ENCODE measurements at places on chromosomes 11 and 22. TPM values are rescaled to one million over a fixed set of nuclear protein-coding genes. Genes with fewer than 3 reads are reported as not detected.

RFPL3 gene
- not detected for polyA plus RNA-seq

DNA sequence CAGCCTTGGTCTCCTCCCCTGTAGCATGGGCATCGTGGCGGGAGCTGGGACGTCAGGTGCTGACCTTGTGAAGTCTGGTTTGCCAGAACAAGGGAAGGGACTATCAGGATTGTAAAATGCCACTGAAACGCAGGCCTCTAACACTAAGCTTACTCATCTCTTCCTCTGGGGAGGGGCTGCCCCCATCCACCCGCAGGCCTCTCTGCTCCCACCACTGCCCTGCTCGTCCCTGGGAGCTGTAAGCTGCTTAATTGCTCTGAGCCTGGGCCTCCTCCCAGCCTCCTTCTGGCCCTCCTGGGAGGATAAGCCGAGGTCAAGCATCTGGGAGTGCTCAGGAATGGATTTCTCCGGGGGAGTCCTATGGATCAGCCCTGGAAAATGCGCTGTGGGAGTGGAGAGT is 8.4 kb downstream of the SHISAL1 start:
- peaks cover 22% of the 10 kb centered on the region for H3K27me3 ChIP-seq
- peaks cover 12% of the 10 kb centered on the region for H3K4me1 ChIP-seq
- DNase-seq = no peak
- no peak overlapping the region for H3K4me3 ChIP-seq
- H3K36me3 ChIP-seq = no peaks in the 10 kb centered on the region
- H3K27ac ChIP-seq = no peak overlapping the region

DNA sequence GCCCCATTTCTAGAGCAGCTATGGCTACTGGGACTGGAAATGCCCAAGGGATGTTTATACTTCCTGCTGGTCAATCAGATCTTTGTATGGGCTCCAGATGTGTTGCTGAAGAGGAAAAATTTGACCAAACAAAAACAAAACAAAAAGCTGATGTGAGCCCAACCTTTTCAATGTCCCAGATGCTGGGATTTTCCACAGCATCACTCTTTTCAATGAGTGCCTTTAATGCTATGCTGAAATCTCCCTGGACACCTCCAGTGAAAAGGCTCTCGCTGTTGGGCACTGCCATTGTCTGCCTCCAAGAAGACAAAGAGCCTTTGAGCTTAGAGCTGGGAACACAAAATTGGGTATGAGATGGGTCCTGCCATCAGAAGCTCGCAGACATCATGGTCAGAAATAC is 671.9 kb downstream of the NTM start:
- H3K4me1 ChIP-seq = peaks cover 7% of the 10 kb centered on the region
- H3K27me3 ChIP-seq = no peaks in the 10 kb centered on the region
- H3K4me3 ChIP-seq = no peak overlapping the region
- DNase-seq = no peak
- H3K27ac ChIP-seq = no peak overlapping the region

SORL1 gene
- 46.1 TPM for polyA plus RNA-seq

- H3K36me3 ChIP-seq = no peaks in the 10 kb centered on the region
- no peak overlapping the region for H3K27ac ChIP-seq
- no peak overlapping the region for H3K4me3 ChIP-seq
These were observed 886 bp downstream of the SHISA8 start for GRCh38 chr22:41913842-41914534.

DNA sequence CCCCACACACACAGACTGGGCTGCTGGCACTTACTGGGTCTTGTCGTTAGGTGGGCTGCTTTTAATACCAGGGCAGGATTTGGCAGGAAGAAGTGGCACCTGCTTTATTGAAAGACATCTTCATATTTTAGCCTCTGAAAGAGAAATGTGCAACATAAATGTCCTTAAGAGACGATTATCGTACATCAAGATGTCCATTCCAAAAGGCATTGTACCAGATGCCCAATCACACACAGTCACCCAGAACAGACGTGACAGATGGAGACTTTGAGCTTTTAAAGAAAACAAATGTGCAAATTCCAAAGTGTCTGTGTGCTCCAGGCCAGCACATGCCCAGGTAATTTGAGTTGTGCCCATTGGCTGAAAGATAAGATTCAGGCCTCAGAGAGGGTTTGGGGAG is 155.7 kb downstream of the RRAS2 start:
- DNase-seq = no peak
- no peaks in the 10 kb centered on the region for H3K4me1 ChIP-seq
- H3K27me3 ChIP-seq = no peaks in the 10 kb centered on the region
- H3K4me3 ChIP-seq = no peak overlapping the region

OR2AG1 gene
- polyA plus RNA-seq = not detected

DNA sequence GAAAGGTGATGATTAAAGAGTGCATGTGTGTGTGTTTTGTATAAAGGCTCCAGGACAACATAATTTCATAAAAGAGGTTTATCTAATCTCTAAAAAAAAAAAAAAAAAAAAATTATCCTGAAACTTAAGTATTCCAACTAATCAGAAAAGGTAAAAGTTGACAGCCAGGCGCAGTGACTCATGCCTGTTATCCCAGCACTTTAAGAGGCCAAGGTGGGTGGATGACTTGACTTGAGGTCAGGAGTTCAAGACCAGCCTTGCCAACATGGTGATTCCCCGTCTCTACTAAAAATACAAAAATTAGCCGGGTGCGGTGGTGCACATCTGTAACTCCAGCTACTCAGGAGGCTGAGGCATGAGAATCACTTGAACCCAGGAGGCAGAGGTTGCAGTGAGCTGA is 632.7 kb upstream of the CHORDC1 start:
- H3K4me1 ChIP-seq = no peaks in the 10 kb centered on the region
- H3K36me3 ChIP-seq = no peaks in the 10 kb centered on the region
- no peaks in the 10 kb centered on the region for H3K27me3 ChIP-seq
- no peak overlapping the region for H3K4me3 ChIP-seq

TTC28 gene
- polyA plus RNA-seq = 1.6 TPM

IFTAP gene
- 22.8 TPM for polyA plus RNA-seq

GRCh38 chr11:106422583-106422982 is 345.1 kb downstream of the AASDHPPT start:
- no peak overlapping the region for H3K4me3 ChIP-seq
- H3K27ac ChIP-seq = no peak overlapping the region
- H3K36me3 ChIP-seq = no peaks in the 10 kb centered on the region
- H3K4me1 ChIP-seq = peaks cover 22% of the 10 kb centered on the region
- DNase-seq = no peak

GRCh38 chr11:102955624-102956023 is at the start of gene MMP13:
MMP13 (minus strand) TSS chr11:102955732; CDS start chr11:102955705, 27 bp downstream.
- H3K27ac ChIP-seq = no peak within 1 kb of the TSS
- H3K36me3 ChIP-seq = no peaks in the 10 kb centered on the region
- no peak within 1 kb of the TSS for H3K4me3 ChIP-seq
- H3K27me3 ChIP-seq = no peaks in the 10 kb centered on the region
- peaks cover 9% of the 10 kb centered on the region for H3K4me1 ChIP-seq

GRCh38 chr22:25563761-25564319 is 635 bp upstream of the GRK3 start:
- peaks cover 21% of the 10 kb centered on the region for H3K4me1 ChIP-seq
- H3K36me3 ChIP-seq = no peaks in the 10 kb centered on the region
- DNase-seq = no peak
- H3K27me3 ChIP-seq = no peaks in the 10 kb centered on the region
- H3K27ac ChIP-seq = peak overlapping the region; percentile 54

- no peaks in the 10 kb centered on the region for H3K36me3 ChIP-seq
- peak overlapping the region; percentile 49 for H3K4me3 ChIP-seq
These were observed 6.2 kb upstream of the ALX4 start for GRCh38 chr11:44315947-44316658.

PRSS23 gene
- 143 TPM for polyA plus RNA-seq

DNA sequence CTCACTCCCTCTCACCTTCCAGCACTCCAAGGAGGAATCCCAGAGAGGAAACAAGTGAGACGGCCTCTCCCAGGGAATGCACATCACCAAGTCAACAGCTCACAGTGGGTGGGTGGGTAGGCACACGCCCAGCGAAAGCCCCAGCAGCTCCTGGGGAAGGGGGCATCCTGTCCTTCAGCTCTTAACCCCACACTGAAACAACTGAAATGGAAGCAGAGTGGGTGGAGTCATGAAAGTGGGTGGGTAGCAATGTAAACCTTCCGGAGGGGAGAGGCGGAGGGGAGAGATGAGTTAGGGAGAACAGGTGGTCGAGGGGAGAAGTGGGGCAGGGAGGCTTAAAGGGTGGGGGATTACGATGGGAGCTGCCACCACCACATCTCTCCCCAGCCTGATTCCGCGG is 5.4 kb downstream of the MCHR1 start:
- no peak for DNase-seq
- no peaks in the 10 kb centered on the region for H3K27me3 ChIP-seq
- no peaks in the 10 kb centered on the region for H3K36me3 ChIP-seq

- no peak overlapping the region for H3K27ac ChIP-seq
- no peak for DNase-seq
- no peaks in the 10 kb centered on the region for H3K4me1 ChIP-seq
- H3K27me3 ChIP-seq = no peaks in the 10 kb centered on the region
- no peak overlapping the region for H3K4me3 ChIP-seq
- no peaks in the 10 kb centered on the region for H3K36me3 ChIP-seq
These were observed 454.4 kb downstream of the BRD1 start for GRCh38 chr22:49373289-49373666.

- H3K36me3 ChIP-seq = no peaks in the 10 kb centered on the region
- H3K4me3 ChIP-seq = peak overlapping the region; percentile 7
- DNase-seq = peak; percentile 21
- peaks cover 3% of the 10 kb centered on the region for H3K4me1 ChIP-seq
- no peaks in the 10 kb centered on the region for H3K27me3 ChIP-seq
- H3K27ac ChIP-seq = no peak overlapping the region
These were observed 12.7 kb upstream of the TMEM218 start for GRCh38 chr11:125123947-125124617.

GRCh38 chr11:44128729-44129128 is 33.3 kb downstream of the EXT2 start:
- no peaks in the 10 kb centered on the region for H3K27me3 ChIP-seq
- no peak overlapping the region for H3K27ac ChIP-seq
- no peaks in the 10 kb centered on the region for H3K4me1 ChIP-seq
- no peak overlapping the region for H3K4me3 ChIP-seq
- H3K36me3 ChIP-seq = peaks cover 32% of the 10 kb centered on the region
- DNase-seq = no peak

- peak within 1 kb of the TSS; percentile 83 for H3K27ac ChIP-seq
- peak; percentile 71 for DNase-seq
- no peaks in the 10 kb centered on the region for H3K27me3 ChIP-seq
- peaks cover 15% of the 10 kb centered on the region for H3K4me1 ChIP-seq
These were observed at the start of the genes C22orf23 and POLR2F for GRCh38 chr22:37953437-37954179. C22orf23 (minus strand) TSS chr22:37953601; CDS start chr22:37953149, 452 bp downstream. POLR2F (plus strand) TSS chr22:37953699; CDS start chr22:37953788, 89 bp downstream.

DNA sequence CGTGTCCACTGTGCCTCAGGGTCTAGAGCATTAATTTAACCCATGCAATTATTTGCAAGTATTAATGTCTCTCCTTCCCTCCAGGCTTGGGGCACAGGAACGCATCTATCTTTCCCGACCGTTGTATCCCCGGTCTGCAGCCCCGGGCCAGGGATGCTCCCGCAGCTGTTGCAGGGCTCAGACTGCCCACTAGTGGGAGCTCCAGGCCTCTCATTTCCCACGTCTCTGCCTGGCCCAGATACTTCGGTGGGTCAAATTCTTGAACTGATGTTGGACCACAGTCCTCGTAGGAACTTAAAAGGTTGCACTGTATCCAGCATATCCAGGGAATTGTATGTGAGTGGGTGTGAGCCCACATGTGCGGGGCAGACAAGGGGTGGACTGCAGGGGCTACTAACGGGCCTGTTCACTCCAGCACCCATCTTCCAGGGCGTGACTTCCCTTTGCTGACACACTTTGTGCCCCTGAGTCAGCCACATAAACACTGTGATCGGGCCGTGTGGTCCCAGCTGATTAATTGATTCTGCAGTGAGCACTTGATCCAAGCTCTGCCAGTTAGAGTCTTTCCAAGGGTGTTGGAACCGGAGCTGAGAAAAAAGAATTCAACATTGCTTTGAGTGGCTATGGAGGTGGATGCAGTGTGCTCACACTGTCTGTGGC is 451.3 kb downstream of the TBC1D22A start:
- no peak overlapping the region for H3K4me3 ChIP-seq
- no peaks in the 10 kb centered on the region for H3K27me3 ChIP-seq
- H3K27ac ChIP-seq = no peak overlapping the region
- no peaks in the 10 kb centered on the region for H3K4me1 ChIP-seq

GRCh38 chr11:68734111-68734510 is 17.2 kb downstream of the TESMIN start:
- H3K27me3 ChIP-seq = peaks cover 3% of the 10 kb centered on the region
- no peaks in the 10 kb centered on the region for H3K4me1 ChIP-seq
- DNase-seq = no peak
- no peaks in the 10 kb centered on the region for H3K36me3 ChIP-seq
- no peak overlapping the region for H3K4me3 ChIP-seq

- no peak overlapping the region for H3K27ac ChIP-seq
- H3K36me3 ChIP-seq = no peaks in the 10 kb centered on the region
- peaks cover 2% of the 10 kb centered on the region for H3K4me1 ChIP-seq
- H3K27me3 ChIP-seq = peaks cover 3% of the 10 kb centered on the region
- DNase-seq = no peak
These were observed 73.2 kb upstream of the TCF20 start for GRCh38 chr22:42343531-42344081.

DNA sequence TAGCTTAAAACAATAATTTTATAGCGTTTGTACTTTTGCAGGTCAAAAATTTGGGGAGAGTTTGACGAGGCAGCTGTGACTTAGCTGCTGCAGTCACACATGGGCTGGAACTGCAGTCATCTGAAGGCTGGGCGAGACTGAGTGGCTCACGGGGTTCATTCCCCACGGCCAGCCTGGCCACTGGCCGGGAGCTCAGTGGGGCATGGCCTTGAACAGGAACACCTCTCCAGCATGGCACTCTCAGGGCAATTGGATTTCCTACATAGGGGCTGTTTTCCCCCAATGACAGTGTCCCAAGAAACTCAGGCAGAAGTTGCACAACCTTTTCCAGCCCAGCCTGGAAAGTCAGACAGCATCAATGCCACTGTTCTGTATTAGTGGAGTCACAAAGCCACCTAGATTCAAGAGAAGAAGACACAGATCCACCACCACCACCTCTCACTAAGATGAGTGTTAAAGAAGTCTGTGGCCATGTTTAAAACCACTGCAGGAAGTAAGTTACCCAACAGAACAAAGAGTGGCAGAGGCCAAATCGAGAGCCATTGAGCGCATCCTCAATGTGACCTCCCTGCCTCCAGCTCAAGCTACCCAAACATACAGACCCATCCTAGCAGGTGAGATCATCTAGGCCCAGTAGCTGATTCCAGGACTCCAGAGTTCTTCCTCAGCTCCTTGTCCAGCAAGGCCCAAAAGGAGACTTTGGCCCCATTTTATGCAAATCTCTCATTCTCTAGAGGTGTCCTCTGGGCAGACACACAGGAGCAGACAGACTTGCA is 618.7 kb upstream of the CADM1 start:
- DNase-seq = no peak
- no peaks in the 10 kb centered on the region for H3K36me3 ChIP-seq
- no peak overlapping the region for H3K27ac ChIP-seq

DNA sequence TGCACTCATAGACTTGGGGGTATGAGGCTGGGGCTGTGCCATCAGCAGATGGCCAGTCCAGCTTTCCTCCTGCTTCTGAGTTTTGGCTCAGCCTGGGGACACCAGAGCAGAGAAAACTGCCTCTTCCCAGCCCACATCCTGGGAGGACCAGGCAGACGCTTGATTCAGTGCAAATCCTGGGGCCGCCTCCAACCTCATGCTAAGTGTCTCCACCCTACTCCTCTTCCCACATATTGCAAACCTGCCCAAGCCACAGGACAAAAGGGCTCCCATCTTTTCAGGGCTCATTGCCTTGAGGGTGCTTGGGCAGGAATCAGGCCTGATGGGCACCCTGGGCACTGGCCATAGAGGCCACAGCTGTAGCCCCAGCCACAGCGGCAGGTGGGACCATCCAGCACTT is 79.7 kb upstream of the SHANK2 start:
- no peak overlapping the region for H3K27ac ChIP-seq
- no peak for DNase-seq

Data from keratinocyte (primary cell).